ENCODE measurements at places on chromosomes 11 and 22.
A peak's percentile ranks its signal among the peaks of the same experiment; 100 is the strongest.

DNA sequence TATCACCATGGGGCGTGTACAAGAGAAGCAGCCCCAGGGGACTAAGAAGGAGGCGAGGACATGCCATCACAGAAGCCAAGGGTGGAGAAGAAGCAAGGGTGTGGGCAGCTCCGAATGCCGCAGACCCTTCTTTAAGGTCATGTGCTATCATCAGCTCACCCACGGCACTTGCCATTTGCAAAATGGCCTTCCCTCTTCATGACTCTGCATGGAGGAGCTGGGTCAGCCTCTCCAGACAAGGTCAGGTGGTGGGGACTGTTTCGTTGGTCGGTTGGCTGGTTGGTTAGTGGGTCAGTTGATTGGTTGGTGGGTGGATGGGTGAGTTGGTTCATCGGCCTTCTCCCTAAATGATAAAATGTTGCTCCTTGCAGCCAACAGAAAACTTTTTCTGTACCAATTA, 622.5 kb downstream of the TBC1D22A start:
- DNase-seq = no peak

DNA sequence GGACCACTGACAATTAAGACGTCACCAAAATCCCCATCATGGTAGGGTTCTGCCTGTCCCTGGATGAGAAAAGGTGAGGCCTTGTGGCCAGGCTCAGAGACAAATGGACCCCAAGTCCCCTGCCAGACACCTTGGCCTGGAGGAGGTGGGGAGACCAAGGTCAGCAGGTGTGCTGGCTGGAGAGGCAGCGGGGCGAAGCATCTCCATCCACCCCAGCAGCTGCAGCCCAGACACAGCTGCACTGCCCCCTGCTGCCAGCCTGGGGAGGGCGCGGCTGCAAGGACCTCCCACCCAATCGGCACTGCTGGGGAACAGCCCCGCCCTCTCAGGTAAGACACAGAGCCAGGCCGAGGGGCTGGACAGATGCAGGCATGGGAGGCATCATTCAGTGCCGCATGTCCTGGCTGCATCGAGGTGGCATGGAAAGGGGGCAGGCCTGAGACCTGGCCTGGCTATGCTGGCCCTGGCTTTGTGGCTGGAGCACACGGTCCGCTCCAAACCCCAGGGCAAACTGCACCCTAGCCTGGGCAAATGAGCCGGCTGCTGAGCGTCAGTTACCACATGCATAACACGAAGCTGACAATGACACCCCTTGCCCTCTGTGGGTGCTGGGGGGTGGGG, 12.2 kb upstream of the MFNG start:
- peak; percentile 71 for DNase-seq

DNA sequence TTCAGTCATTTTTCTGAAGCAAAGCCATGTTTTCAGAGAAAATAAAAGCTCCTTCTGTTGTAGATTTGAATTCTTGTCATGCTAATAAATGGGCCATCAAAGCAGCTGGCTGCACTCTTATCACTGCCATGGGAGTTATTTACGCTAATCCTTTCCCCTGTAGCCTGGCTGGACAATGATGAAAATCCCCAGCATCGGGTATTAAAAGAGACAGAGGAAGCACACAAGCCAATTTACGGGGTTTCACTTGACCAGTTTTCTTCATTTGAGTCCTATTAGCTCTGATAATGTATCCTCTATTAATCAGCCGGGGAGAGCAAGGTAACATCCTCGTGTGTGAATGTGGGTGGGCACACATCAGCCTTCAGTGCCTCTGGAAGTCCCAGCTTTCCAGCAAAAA, 470.2 kb upstream of the API5 start:
- no peak for DNase-seq

DNA sequence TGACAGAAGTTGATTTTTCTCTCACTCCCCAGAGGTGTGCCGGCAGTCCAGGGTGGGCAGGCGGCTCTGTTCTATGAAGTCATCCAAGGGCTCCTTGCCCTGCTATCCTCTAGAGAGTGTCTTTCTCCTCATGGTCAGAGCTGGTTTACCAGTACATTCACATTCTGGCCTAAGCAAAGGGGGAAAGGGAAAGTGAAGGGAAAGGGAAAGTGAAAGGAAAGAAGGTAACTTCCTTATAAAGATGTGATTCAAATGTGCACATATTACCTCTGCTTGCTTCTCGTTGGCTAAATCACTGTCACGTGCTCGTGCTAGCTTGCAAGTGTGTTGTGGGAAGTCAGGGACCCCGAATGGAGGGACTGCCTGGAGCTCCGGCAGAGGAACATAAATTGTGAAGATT, 2.9 kb upstream of the HTATIP2 start:
- peak; percentile 54 for DNase-seq

DNA sequence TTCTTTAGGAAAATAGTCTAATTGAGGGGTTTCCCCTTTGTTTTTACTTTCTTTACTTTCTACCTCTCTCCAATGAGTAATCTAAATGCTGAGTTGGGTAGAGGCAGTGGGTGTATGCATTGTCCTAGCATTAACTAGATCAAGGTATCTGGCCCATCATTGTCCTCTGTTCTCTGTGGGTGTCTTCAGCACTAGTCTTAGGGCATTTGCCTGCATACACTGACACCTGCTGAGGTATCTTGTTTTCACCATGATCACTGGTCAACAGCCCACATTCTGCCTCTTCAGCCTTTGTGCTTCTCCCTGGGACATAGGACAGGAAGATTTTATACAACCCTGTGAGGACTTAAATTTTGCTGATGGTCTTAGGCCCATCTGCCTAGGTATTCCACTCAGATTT, 371.1 kb downstream of the RAB38 start:
- DNase-seq = no peak

- peak; percentile 35 for DNase-seq
Measured at GRCh38 chr22:32050678-32051515, 7.8 kb downstream of the SLC5A1 start.

DNA sequence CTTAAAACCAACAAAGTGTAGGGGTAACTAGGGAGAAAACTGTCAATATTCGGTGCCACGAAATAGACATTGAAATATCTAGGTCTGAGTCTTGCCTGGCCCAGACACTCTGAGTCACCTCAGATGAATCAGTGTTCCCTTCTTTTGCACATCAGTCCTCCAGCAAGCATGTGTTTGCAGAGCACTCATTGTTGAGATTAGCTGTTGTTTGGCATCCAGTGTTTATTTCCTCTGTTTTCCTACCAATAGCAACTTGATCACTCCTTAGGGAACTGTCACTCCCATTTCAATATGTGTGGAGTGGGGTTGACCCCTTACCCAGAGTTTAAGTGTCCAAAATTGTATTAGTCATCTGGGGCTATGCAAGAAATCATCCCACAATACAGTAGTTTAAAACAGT, 4.7 kb upstream of the ASCC2 start:
- DNase-seq = no peak

GRCh38 chr22:24244144-24244787, 616 bp downstream of the GGT5 start:
- DNase-seq = no peak

GRCh38 chr11:126956635-126957034, 43.9 kb downstream of the KIRREL3 start:
- DNase-seq = no peak

DNA sequence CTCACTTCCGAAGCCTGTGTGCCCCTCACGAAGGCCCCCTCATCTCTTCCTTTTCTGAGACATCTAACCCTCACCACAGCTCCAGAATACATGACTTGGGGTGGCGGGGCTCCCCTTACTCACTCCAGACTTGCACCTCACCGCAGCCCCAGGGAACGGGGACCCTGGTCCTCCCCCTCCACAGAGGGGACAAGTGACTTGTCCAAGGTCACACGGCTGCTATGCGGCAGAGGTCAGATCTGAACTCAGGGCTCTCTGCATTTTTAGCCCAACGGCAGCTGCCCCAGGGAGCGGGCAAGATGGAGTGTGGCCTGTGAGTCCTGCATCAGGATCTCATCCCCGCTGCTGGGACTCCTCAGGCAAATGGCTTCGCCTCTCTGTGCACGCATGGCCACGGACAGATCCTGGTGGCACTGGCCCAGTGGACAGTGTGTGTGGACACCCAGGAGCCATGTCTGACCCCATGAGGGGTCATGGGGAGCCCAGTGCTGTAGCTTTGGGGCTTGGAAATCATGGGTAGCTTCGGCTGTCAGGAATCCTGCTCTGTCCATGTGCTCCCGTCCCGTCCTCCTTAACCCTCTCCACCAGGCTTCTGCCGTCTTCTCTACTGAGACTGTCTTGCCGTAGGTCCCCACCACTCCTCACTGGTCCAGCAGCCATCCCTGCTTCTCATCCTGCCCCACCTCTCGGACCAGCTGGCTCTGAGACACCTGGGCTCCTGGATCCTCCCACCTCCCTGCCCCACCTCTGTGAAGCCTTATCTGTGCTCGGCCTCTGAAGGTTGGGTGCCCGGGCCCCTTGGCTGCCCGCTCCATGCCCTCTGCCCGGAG, 48.0 kb upstream of the CARS1 start:
- DNase-seq = no peak

GRCh38 chr22:47071078-47071806, 308.8 kb downstream of the TBC1D22A start:
- no peak for DNase-seq

DNA sequence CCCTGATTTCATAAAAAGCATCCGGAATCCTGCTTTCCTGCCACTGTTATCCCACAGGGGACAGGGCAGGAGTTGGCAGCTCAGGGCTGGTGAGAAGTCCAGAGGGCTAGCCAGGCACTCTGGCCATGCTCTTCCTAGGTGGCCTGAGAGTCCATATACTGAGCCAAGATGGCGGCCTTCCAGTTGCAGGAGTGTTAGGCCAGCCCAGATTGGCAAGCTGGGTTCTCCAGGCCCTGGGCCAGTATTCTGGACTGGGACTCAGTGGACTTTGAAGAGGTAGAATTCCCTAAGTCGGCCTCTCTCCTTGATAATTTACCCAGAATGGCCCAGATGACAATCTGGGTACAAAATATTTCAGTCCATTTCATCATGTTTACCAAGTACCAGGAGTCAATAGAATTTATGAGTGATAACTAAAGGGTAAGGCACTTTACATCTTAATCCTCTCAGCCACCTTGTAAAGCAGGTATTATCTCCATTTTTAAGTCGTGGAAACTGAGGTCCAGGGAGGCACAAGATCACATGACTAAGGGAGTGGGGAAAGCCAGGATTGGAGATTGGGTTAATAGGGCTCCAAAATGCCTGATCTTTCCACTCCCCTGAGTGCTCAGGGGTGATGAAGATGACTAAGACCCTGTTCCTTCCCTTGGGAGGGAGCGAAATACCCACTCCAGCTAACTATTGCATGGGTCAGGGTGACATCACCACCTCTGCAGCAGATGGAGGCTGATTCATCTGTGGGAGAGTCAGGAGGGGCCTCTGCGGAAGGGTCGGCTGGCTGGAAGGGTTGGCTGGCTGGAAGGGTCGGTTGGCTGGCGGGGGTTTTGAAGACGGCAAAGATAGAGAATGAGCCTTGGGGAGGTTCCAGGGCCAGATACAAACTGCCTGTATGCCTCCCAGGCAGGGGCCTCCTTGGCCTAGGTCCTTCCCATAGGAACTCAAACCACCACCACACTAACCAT, 1.2 kb upstream of the MICALL1 start:
- no peak for DNase-seq

- no peak for DNase-seq
Measured at GRCh38 chr22:47315862-47316419, 553.5 kb downstream of the TBC1D22A start.

DNA sequence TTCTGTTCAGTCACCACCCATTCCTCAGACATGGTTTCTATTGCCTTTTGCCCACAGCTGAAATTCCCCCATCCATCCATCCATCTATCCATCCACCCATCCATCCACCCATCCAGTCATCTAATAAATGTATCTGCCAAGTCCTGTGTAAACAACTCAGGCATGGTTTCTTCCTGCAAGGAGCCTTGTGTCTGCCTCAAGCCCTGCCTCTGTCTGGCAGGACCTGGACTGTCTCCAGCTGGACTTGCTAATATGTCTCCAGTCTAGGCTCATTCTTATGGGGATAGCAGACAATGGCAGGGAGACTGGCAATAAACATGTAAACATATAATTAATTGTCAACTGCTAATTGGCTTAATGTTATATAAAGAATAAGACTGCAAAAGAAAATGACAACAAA, 64.7 kb upstream of the AMPD3 start:
- DNase-seq = no peak

GRCh38 chr11:102882389-102883024, 7.7 kb upstream of the MMP12 start:
- DNase-seq = no peak

DNA sequence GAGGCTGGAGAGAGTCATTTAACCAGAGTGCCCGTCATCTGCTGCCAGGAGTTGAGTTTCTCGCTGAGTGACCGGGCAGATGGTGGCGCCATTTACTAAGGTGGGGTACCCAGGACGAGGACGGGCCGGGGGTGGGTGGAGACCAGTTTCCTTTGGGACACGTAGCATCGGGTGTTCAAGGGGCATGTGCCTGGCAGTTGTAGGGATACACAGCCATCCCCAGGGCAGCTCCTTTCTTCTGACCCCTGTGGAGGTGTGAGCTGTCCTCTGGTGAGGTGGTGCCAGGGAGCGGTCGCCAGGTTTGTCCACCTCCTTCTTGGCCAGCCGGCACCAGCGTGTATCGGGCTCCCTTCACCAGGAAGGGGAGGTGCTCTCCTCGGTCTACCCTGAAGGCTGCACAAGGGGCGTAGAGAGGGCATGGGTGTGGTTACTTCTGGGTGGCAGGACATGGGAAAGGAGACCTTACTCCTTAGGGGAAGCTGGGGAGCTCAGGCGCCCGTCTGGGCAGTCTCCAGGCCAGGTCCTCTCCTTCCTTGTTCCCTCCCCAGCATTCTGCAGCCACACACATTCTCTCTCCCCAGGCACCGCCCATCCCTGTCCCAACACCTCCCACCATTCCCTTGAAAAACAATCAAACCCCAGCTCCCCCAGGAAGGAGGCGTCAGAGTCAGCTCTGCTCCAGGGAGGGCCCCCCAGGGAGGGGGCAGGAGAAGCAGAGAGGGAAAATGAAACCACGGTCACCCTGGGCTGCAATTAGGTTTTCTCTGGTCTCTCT, 10.3 kb upstream of the MB start:
- DNase-seq = peak; percentile 53

GRCh38 chr22:20779014-20779817, 5.3 kb downstream of the SERPIND1 start:
- DNase-seq = no peak

DNA sequence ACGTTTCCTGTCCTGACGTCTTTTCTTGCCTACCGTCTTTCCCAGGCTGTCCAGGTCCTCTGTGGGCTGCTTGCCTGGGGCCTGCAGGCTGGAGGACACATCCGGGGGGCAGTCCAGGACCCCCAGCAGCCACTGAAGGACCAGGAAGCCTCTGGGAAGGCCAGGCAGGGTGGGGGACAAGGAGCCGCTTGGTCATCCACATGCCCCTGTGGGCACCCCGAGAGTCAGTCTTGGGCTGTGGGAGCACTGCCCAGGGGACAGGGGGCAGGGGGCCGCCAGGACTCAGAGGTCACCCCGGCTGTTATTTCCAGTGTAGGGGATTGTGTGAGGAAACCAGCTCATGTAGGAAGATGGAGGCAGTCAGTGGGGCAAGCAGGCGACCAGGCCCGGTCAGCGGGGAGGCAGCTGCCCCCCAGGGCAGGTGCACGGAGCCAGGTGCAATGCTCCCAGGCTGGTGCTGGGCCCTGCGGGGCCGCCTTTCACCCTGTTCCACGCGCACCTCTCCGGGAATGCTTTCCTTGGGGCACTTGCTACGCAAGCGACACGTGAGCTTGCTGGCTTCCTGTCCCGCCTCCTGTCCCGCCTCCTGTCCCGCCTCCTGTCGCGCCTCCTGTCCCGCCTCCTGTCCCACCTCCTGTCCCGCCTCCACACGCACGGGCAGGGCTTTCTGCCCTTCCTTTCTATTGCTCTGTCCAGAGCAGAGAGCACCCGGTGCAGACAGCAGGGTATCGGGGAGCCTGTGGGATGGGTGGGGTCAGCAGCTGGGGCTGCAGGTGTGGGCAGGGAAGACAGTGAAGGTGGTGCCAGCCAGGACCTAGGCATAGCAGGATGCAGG, 39.5 kb downstream of the MUC5B start:
- DNase-seq = peak; percentile 92
